ENCODE measurements at places on chromosomes 11 and 22.
A peak's percentile ranks its signal among the peaks of the same experiment; 100 is the strongest.

DNA sequence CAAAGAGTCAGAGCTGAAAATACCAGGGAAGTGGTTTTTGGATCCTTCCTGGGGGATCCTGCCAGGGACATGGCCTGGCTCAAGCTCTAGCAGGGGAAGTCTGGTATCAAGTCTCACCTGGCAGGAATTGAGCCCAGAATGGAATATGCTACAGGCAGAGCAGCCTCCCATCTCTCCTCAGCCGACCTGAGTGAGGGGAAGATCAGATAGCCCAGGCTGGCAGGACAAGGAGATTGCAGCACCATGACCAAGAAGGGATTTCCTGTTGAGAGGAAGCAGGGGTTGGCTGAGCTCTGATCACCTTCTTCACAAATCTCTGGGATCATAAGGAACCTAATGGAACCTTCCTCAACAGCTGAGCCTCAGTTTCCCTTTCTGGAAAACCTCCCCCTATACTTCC lies 13.0 kb downstream of the OAF start:
- no peak for DNase-seq

DNA sequence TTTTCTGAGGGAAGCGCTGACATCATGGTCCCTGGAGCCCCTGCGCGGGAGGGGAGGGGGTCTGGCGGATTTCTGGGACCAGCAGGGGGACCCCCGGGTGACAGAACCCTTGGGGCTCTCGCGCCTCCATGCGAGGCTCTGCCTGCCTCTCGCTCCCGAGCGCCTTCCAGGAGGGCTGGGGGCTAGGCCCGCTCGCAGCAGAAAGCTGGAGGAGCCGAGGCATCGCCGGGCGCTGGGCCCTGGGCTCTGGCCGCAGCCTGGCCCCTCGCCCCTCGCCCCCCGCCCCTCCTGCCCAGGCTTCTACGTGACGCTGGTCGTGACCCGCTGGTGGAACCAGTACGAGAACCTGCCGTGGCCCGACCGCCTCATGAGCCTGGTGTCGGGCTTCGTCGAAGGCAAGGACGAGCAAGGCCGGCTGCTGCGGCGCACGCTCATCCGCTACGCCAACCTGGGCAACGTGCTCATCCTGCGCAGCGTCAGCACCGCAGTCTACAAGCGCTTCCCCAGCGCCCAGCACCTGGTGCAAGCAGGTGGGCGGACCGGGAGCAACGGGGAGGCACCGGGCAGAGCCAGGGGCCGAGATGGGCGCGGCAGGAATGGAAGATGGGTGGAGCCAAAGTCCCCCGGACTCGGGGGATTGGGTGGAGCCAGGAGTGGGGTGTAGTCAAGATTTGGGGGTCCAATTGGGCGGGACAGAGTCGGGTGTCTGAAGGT lies 5.4 kb downstream of the BEST1 start:
- no peak for DNase-seq

GRCh38 chr11:12901874-12902481 lies 107.1 kb upstream of the RASSF10 start:
- no peak for DNase-seq

DNA sequence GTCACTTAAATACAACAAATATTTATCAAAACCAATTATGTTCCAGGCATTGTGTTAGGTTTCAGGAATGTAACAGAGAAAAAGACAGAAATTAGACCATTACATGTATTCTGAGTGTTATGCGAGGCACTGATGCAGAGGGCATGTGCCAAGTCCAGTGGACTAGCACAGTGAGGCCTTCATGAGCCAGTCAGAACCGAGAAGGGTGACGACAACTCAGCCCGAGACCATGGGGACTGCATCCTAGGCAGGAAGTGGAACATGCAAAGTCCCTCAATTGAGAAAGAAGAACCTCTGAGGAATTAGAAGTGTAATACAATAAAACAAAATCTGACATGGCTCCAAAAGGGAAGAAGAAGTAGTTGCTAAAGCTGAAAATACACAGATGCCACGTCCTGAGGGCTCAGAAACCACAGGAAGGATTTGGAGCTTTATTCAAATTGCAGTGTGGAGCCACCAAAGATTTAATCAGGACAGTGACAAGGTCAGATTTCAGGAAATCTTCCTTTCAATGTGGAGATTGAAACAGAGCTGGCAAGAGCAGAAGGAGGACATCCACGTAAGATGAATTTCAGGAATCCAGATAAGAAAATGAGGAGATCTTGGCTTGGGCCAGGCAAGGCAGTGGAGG lies 529.6 kb downstream of the NTM start:
- no peak for DNase-seq

- DNase-seq: no peak
Observed at GRCh38 chr11:111120161-111120560, 125.4 kb upstream of the POU2AF2 start.

DNA sequence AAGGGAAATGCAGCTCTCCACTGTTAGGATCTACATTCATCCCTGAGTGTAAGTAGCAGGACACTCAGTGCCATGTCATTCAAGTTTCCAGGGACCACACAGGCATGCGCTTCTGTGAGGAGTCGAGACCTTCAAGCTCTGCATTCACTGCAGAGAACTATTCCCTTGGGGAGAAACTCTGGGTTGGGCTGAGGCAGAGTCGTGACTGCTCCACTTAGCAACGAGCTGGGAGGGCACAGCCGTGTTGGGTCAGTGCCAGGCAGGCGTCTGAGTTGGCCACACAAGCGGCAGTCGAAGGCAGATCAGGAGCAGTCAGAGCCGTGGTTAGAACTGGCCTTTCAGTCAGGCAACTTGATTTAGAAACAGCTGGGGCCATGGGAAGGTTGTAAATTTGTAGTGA lies 14.7 kb downstream of the MPEG1 start:
- DNase-seq: no peak

DNA sequence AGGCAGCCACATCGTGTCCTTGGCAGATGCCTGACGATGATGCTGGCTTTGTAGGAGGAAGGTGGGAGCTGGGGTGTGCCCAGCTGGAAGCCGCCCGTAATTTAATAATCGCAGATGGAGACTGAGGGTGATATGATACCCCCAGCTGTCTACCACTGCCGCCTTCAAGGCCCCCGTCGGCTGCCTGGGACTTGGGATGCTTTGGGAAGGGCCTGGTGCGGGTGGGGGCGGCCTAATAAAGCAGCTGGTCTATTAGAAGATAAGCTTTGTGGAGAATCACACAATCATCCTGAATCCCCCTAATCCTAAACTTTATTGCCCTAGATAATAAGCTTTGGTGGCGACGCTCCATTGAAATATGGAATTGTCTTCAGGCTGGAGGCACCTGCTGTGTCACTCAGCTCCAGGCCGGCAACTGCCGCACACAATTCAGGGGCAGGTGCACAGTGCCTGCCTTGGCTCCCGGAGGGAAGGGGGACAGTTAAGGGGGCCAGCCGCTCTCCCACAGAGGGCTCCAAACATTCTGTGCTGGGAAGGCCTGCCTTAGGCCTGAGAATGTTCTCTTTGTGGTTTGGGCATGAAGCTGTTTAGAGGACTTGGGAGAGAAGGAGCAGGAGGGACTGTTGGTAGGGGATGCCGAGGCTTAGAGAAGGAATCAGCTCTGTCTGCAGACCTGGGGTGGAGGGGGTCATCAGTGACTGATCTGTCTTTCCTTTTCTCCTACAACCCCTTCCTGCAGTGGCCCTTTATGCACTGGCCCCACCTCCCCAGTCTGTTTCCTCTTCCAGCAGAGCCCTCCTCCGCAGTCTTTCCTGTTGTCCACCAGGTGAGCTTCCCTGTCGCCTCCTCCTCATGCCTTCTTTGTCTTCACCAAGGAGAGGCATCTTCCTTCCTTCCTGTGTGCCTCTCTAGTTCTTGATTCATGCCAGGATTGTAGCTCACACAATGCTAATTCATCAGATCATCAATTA lies 65.3 kb downstream of the ARL14EP start:
- peak; percentile 68 for DNase-seq

DNA sequence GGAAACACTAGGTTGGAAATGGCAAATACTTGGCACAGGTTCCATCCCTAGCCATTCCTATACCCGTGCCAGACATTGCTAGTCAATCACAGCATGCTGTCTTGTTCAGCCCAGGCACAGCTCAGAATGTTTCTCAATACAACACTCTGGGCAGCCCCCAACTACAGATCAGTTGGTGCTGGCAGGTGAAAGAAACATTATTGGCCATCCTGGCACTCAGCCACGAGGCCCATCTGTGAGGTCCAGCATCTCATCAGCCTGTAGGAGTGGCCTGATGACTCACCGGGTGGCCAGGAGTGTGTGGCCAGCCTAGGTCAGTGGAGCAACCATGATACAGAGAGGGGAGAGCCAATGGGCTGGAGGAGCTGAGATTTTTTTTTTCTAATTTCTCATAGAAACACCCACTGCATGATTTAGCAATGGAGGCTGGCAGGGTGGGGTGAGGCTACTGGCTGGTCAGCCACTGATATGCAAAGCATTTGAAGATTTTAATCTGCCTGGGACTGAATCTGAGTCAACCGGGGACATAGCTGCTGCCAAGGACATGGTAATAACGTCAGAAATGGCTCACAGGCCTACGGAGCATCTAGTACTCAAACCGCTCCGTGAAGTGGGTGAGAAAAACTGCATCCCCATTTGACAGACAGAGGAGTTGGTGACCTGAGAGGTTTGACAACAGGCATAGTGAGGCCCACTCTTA lies 5.4 kb downstream of the MYO18B start:
- DNase-seq: no peak

DNA sequence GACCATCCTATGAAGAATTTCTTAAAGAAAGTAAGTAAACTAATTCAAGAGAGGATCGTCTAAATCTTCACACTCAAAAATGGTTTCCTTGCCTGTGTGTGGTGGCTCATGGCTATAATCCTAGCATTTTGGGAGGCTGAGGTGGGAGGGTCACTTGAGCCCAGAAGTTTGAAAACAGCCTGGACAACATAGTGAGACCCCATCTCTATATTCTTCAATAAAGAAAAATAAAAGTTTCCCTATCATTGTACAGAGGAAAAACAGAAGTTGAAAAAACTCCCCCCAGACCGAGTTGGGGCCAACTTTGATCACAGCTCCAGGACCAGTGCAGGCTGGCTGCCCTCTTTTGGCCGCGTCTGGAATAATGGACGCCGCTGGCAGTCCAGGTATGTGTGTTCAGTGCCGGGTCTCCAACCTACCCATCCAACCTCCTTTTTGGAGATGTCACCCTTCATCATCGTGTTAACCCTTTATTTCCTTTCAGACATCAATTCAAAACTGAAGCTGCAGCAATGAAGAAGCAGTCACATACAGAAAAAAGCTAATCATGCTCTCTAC lies 3.0 kb downstream of the RPS25 start:
- no peak for DNase-seq

GRCh38 chr22:25281675-25282345 lies 62.4 kb downstream of the CRYBB2 start:
- DNase-seq: no peak

DNA sequence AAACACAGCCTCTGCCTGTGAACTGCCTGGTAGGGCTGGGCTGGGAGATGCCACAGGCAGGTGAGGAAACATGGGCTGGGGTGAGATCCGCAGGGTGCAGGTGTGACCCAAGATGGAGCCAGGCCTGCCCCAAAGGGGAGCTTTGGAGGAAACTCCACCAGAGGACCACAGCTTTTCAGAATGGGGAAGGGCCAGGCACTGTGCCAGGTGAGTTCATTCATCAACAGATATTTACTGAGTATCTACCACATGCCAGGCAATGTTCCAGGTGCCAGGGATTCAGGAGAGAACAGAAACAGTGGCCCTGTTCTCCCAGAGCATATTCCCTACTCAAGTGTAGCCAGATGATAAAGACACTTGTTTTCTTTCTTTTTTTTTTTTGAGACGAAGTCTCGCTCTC lies 11.2 kb downstream of the RTN4RL2 start:
- DNase-seq: no peak

DNA sequence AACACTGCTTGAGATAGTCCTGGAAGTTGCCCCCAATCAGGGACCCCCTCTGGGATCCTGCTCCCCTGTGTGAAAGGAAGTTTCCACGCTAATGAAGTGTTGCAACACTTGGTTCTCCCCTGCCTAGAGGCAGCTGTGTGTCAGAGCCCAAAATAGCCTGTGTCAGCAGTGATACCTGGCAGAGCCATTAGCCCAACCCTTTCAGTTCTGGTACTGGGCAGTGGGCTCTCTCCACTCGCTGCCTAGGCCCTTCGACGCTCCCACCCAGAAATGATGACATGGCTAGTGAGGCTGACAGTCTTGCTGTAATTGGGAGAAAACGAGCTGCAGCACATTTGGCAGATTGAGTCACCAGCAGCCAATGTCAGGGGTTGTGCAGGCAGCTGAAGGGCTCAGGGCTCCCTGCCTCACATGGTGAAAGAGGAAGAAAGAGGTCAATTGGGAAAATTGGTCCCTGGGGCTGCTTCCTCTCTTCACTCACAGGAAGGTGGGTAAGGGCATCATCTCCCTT lies 1.4 kb upstream of the NXF1 start:
- DNase-seq: no peak

GRCh38 chr11:96065379-96065778 lies 141.5 kb upstream of the MTMR2 start:
- no peak for DNase-seq

DNA sequence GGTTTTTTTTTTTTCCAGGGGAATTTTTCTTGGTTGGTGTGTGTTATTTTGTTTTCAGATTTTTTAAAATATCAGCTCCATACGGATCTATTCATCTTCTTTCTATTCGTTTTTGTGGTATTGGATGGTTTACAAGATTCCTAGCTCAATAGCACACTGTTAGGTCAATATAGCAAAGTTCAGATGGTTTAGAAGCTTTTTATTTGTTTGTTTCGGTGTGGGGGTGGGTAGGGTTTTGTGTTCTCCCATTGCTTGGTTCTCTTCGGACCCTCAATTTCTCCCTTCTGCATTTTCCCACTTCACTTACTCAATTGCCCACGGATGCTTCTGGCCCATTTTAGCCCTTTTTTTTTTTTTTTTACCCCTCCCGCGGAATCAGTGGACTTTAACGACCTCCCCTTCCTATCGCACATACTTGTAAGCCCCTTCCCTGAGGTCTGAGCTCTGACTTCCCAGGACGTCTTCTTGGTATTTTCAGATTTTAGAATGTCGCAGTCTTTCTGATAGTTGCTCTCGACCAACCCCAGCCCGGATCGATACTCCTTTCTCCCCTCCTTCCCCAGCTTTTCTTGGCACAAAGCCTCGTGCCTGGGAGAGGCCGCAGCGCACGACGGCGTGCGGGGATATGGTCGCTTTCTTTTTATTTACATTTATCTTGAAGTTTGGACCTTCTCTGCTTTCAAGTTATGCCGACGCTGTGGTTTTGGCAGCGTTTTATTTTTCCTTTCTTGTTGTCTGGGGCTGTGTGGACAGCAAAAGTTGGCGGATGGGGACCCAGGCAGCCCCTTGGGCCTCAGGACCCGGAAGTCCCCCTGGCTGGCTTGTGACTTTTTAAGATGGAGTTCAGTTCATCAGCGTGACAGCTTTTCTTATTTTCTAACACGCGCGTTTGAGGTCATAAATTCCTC lies 4.4 kb upstream of the SPDYC start:
- DNase-seq: no peak

DNA sequence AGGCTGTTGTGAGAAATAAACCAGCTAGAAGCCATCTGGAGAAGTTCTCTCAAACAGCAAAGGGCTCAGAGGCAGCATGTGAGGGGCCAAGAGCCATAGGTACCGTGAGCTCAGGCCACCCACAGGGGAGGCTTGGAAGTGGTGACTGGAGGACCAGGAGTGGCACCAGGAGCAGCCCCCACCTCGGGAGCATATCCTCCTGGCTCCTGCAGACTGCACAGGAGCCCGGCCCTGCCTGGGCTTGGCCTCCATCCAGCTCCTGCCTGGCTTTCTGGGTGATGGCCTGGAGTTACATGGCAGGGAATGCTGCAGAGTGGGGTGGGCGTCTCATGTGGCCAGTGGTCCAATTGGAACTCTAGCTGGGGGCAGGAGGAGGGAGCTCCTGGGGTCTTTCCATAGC lies 4.2 kb upstream of the MPPED1 start:
- DNase-seq: no peak

All from NCI-H2171 (cell line).